ENCODE measurements at places on chromosomes 7 and 10.
A peak's percentile ranks its signal among the peaks of the same experiment; 100 is the strongest.

DNA sequence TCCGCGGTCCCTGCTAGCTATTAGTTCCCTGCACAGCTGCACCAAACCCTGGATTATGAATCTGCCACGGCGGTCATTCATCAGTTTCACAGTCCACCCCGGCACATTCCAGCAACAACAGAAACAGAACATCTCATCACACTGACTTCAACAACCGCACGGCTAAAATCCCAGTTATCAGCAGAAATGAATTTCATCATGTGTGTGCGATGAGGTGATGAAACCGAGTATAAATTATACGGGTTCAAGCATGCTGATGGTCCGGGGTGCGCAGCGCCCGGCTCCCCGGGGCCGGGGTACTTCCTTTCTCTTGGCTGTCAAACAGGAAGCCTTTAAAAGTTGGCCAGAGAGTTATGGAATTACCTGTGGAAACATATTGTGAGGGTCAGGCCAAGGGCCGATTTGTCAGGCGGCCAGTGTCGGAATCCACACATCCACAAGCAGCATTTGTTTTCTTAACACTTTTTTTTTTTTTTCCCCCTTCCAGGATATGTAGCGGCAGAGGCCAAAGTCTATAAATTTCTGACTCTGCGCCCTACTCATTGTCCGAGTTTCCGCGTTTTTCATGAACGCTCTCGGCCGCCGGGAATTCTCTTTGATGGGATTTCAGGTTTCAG, 420.9 kb upstream of the MGMT start:
- DNase-seq, result peak; percentile 25

DNA sequence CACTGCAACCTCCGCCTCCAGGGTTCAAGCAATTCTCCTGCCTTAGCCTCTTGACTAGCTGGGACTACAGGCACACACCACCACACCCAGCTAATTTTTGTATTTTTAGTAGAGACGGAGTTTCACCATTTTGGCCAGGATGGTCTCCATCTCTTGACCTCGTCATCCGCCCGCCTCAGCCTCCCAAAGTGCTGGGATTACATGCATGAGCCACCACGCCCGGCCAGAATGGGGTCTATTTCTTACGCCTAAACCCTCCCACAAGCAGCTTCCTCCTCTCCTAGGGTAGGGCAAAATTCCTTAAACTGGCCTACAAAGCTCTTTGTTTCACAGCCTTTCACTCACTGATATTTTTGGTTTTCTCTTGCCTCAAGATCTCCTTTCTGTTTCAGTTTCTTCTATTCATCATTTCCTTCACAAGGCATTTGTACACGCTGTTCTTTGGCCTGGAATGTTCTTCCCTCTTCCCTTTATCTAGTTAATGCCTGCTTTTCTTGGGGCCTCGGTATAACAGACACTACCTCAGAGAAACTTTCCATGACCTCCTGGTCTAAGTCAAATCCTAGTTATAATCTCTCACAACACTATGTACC, 6.7 kb downstream of the CPEB3 start:
- no peak for DNase-seq

- peak; percentile 69 for DNase-seq
Measured at GRCh38 chr10:110615057-110615747, 28.9 kb upstream of the RBM20 start.

DNA sequence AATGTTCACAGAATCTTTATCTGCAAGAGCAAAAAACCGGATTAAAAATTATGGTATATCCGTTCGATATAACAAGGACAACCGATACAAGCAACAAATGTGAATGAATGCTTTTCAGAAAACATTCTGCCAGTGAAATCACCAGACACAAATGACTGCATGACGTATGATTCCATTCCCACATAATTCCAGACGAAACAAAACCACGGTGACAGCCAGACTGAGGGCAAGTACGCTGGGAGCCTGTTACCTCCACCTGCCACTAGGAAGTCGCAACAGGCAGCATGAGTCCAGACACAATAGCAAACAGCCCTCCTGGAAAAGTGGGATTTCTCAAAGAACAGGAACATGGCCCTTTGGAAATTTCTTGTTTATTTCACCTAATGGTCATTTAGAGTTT, 41.7 kb downstream of the MAD1L1 start:
- peak; percentile 64 for DNase-seq

DNA sequence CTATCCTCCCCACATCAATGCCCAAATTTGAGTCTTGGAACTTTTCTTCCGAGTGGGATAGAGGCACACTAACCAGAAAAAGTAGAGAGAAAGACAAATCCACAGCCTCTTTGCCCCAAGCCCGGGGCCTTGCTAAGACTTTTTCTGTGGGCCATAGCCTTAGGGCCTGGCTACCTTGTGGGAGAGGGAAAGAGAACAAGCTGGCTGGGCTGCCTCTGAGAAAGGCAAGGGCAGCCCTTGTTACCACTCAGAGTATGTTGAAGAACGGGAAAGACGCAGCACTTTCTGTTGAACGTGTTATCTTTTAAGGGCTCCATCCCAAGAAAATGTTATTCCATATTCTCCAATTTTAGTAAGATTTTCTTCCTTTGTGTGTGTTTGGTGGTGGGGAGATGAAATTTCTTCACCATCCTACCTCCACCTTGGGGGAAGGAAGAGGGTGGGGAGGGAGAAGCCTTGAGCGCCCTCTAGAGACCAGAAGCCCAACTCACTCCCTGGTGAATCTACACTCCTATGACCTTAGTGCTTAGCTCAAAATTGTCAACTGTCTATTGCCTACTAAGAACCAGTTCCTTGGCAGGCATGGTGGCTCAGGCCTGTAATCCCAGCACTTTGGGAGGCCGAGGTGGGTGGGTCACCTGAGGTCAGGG, 3.9 kb upstream of the NRF1 start:
- no peak for DNase-seq

DNA sequence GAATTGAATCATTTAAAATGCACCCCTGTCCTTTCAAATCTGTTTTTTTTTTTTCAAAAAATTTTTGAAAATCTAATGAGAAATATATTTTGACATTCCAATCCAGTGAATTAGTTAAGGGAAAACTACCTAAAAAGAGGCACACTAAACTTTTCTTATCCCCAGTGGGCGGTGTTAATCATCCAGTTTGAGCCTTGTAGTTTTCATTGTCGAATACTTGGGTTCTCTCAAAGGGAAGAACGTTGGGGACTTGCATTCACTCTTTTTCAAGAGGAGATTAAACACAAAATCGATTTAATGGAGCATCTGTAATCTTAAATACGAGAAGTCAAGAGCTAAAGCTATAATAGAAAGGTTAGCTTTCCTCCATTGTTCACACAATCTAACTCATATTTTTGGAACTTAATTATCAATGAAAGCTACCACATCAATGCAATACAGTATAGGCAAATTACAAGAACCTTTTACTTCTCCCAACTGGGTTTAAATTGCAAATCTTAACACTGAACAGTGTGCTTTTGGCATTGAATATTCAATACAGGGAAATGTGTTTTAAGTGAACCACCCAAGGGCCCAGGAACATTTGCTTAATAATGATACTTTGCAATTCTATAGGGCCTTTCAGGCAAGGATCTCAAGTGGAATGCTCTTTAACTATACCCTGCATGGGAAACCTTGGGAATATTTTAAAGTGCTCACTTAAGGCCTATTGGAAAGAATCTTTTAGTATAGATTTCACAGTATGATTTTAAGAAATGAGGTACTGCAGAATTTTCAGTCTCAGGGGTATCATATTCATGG, 13.1 kb upstream of the SP8 start:
- no peak for DNase-seq

- DNase-seq, result no peak
Measured at GRCh38 chr10:46560381-46560780, 3.9 kb upstream of the GPRIN2 start.

- no peak for DNase-seq
Measured at GRCh38 chr7:131068604-131069021, 259.1 kb upstream of the MKLN1 start.

DNA sequence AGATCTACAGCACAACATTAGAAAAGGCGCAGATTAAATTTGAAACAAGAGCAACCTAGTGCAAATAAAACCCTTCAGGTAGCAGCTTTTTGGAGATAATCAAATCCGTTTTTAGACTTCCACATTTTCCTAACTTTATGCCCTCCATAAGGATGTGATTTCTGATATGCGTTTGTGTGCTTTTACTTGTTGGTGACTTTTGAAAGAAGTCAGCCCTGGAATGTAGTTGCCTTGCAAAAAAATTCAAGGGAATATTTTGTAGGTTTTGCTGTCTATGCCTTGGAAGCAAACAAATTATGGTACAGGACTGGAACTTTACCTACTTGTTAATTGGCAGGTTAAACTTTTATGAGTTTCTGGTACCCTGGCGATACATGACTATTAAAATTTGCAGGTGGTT, 86.7 kb upstream of the HDAC9 start:
- DNase-seq, result no peak

DNA sequence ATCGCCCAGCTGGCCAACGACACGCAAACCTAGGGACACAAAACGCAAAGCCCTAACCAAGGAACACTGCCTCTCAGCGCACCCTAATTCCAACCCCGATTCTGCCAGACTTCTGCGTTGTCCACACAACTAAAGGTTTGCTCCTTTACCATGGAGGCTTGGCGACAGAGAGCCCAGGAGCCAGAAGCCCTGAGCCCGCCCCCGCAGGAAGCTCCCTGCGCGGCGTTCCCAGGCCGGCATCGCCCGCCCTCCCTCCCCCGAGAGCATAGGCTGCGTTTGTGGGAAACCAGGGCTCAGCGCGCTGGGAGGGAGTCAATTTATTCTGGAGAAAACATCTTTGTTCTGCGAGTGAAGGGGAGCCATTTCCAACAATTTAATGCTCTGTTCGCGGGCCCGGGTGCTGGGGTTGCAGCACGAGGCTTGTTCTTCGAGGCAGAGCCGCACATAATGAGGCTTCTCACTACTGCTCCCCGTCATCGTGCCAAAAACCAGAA, 103.9 kb downstream of the GRID1 start:
- DNase-seq, result peak; percentile 40

- no peak for DNase-seq
Measured at GRCh38 chr10:99537086-99537988, 4.6 kb downstream of the NKX2-3 start.

- DNase-seq, result peak; percentile 61
Measured at GRCh38 chr10:31947144-31947926, 18.7 kb upstream of the ARHGAP12 start.

DNA sequence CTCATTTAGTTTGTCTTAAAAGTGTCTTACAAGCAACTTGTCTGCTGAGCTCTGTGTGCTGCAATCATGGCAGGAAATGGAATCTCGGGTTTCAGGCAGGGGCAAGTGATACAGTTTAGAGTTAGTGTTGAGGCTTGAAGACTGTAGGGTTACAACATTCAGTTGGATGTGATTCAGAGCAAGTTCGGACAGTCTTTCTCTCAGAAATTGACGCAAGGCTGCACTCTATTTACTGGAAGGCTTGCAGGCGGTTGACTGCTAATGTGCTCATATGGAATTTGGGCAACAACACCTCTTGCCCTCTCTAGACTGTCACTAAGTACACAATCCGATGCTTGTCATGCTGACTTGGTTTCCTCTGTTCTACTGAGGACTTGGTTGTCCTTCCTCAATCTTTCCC, 161.7 kb upstream of the BMPER start:
- no peak for DNase-seq

DNA sequence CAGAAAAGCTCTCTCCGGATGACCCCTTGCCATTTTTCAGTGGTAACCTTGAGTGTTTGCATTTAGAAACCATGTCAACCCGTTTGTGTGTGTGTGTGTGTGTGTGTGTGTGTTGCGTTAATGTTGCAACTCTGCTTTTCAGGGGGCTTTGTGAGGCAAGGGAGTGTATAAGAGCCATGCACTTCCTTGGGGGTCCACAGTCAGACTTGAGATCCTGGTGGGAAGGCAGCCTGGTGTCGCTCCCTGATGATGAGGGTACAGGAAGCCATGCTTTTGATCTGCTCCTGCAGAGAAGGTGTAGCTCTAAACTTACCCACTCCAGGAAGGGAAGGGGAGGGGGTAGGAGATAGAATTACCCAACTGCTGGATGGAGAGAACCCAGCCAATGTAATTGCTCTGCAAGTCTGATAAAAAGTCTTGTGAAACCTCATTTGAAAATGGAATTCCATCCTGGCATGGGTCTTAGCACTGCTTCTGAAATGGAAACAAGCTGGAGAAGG, 10.7 kb downstream of the GRK5 start:
- DNase-seq, result no peak

- DNase-seq, result no peak
Measured at GRCh38 chr10:124008187-124008586, 85.2 kb downstream of the CHST15 start.

- DNase-seq, result no peak
Measured at GRCh38 chr7:126511046-126511445, 741.7 kb downstream of the GRM8 start.

DNA sequence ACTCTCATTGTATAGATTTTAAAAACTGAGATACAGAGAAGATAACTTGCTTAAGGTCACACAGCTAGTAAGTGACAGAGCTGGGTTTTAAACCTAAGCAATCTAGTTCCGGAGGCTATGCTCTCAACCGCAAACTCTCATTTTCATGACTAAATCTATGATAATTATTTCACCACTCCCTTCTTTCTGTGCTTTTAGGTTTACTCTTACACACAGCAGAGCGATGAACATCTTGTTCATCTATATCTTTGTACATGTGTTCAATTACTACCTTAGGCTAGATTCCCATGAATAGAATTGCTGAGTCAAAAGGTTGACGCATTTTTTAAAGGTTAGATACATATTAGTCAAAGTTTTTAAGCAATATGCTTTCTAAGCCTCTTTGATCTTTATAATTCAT, 154.8 kb downstream of the CHN2 start:
- no peak for DNase-seq

- DNase-seq, result no peak
Measured at GRCh38 chr10:133460208-133460769, 6.5 kb downstream of the SCART1 start.

DNA sequence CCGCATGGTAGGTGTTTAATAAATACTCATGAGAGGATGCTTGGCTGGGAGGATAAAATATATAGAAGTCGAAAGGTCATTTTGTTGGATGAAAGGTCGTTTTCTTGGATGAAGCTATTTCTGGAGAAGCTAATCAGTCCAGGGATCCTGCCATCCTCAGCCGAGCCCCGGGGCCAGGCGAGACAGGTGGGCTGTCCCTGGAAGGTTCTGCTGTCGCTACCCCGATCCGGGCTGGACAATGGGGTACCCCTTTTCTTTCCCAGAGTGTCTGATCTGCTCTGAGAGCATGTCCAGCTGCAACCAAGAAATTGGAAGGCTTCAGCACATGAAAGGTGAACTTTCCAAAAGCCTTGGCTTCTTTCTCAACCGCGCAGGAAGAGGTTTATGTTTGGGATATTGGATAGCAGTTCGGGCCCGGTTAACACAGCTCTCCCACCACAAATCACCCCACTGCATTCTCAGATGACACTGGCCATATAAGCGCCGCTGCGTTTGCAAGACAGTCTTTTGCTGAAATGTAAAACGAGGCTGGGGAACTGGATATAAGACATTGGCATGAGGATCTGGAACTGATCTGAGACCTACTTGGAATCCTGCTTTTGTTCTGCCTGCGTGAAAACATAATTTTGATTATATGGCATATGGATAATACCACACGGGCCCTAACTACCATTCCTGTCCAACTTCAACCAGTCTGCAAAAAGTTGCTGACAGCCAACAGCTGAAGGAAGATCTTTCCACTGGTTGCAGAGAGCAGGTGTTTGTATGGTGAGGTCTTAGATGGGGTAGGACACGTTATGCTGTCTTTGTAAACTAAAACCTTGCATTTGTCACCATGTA, 31.2 kb upstream of the MSRB2 start:
- no peak for DNase-seq

GRCh38 chr7:21771906-21772610, 173.6 kb downstream of the CDCA7L start:
- DNase-seq, result no peak

- DNase-seq, result peak; percentile 56
Measured at GRCh38 chr10:72088889-72089575, 681 bp upstream of the SPOCK2 start.

GRCh38 chr10:127024685-127025435, 119.6 kb downstream of the DOCK1 start:
- no peak for DNase-seq

Measured in islet precursor cell (in vitro differentiated cells).